ENCODE measurements at places on chromosomes 12 and 14.
A peak's percentile ranks its signal among the peaks of the same experiment; 100 is the strongest.

- DNase-seq: no peak
These were observed 32.8 kb upstream of the DEGS2 start for GRCh38 chr14:100192250-100192671.

- DNase-seq: no peak
These were observed 12.0 kb downstream of the TM7SF3 start for GRCh38 chr12:27002141-27002540.

DNA sequence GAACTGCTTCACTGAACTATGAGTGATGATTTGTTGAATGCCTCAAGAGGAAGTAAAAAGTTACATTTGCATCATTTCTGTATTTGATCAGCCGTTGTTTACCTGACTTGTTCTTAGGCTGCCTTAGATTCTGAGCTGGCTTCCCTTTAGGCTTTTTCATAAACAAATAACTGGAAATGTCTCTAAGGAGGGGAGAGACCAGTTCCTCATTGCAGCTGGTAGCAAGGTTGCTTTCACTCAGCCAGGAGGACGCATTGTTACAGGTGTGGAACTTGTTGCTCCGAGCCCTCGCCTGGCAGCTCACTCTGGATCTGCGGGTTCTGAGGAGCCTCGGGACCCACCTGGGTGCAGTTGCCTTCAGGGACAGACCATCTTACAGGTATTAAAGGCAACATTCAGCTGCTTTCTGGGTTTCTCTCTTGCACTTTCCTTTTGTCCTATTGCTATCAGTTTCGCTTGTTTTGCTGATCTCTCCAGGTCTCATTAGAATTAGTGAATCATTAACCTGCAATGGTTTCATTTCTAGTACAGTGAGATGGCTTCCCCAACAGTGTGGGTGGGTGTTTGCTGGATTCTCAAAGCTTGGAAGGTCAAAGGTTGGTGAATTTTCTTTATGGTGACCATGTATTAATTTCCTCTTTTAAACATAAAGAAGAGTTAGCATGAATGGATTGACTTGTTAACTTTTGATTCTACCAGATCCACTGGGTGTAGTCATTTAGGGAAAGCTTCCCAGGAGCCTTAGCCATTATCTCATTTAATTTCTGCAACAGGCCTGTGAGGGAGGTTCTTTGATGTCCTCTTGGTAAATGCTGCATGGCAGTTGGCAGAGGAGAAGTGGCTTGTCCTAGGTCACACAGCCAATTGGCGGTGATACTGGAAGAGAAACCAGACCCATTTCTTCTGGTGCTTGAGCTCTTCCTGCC lies at the start of gene PLEKHG7:
Gene PLEKHG7, plus strand, starts transcription at position 236 of the 926 bp plus-strand sequence. CDS start 3,643 bp downstream, outside the sequence.
- no peak for DNase-seq

DNA sequence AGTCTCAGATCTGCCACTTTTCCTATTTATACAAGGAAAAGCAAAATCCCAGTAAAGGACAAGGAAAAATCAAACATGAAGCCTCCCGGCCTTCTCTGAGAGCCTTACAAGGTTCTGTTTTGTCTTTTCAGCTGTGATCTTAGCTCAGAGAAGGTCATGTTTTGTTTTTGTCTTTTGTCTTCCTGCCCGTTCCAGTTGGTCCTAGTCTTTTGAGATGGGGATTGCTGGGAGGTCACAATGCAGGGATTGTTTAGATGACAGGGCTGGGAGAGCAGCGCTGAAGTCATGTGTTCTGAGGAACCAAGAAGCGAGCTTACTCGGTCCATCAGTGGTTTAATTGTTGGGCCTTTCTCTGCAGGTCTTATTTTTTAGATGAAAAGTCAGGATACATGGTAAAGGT lies 6.0 kb downstream of the PLEKHH1 start:
- DNase-seq: peak; percentile 47

- DNase-seq: no peak
These were observed 59.7 kb downstream of the SLC38A1 start for GRCh38 chr12:46209170-46209569.

DNA sequence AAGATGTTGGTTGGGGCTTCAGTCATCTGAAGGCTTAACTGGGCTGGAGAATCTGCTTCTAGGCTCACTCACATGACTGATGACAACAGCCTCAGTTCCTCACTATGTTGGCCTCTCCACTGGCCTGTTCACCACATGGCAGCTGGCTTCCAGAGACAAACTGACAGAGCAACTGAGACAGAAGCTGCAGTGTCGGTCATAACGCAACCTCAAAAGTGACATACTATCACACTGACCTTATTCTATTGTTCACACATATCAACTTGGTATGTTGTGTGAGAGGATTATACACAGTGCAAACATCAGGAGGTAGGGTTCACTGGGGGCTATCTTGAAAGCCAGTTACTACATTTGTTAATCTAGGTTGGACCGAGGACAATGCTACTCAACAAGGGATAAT lies 92.9 kb downstream of the PAWR start:
- DNase-seq: no peak

DNA sequence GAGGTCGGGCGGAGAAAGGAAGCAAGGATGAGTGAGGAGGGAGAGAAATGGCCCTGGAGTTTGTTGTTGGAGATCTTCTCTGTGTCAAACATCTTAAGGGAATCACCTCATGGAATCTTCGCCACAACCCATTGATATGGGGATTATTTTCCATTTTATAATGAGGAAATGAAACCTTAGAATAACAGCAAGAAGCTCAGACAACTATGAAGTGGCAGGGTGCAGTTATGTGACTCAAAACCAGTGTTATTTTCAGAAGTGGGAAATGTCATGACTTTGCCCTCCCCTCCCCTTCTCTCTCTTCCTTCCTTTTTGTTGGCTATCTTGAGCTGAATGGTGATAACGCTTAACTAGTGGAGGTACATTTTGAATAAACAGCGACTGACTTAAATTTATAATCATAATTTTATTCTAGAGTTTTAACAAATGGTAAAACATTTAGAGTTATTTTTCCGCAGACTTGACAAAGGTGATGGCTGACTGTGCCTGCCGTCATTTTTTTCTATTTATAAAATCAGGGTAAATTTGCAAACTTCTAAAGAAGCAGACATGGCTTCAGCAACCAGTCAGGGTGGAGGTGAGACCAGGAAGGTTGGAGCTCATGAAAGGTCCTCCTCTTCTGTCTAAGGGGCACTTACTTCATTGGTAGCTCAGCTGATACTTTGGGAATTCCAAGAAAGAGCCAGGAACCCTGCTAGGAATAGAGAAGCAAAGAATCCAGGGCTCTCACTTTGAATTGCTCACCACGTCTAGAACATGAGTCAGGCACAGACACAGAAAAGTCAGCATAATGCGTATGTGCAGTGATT lies 232.4 kb downstream of the RGS6 start:
- DNase-seq: no peak
